Kasumi-1 (cell line): ENCODE measurements at places on chromosomes 2 and 18.

GRCh38 chr2:54012538-54013141 lies 41.8 kb upstream of the PSME4 start:
- DNase-seq = no peak

- DNase-seq = no peak
Observed at GRCh38 chr18:59005262-59005661, 134.4 kb upstream of the SEC11C start.

- DNase-seq = peak; percentile 83
Observed at GRCh38 chr18:31685097-31686082, 1.0 kb upstream of the B4GALT6 start.

DNA sequence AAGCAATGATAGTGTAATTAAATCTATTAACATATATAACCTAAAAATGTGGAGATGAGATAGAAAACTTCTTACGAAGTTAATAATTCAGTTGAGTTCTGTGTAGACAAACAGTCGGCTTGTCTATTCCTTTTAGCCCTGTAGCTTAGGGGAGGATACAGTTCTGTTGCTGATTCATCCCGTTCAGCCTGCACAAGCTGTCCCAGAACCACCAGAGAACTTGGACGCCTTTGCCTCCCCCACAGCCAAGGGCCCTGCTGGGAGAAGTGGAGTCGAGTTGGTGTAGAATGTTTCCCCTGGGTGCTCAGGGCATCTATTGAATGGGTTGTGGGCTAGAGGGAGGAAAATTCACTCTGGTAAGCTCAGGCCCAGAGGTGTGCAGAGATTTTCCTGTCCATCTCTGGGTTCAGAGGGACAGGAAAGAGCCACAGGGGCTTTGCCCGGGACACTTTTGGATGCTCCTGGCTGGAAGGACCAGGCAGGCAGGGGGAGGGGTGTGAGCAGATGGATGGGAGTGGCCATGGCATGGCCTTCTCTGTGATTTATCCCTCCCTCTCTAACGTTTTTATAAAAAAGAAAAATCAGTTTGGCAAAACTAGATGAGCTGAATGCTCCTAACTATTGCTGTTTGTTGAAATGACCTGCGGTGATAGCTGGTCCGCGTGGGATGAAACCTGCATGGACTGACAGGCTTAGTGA lies 42.8 kb upstream of the GALR1 start:
- no peak for DNase-seq

DNA sequence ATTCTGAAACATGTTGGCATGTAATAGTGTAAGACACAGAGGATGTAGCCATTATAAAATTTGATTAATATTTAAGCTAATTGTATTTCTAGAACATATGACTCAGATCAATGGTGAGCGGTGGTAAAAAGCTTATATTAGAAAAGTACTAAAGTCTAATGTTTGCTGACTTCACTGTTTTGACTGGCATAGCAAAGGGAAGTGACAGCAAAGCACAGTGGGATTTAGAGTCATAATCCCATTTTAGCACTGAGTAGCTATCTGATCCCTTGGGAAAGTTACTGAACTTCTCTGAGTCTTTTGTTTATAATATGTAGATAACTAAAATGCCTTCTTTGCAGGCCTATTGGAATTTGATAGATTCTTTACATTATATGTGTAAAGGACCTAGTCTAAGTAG lies 60.4 kb downstream of the KIAA1328 start:
- no peak for DNase-seq

DNA sequence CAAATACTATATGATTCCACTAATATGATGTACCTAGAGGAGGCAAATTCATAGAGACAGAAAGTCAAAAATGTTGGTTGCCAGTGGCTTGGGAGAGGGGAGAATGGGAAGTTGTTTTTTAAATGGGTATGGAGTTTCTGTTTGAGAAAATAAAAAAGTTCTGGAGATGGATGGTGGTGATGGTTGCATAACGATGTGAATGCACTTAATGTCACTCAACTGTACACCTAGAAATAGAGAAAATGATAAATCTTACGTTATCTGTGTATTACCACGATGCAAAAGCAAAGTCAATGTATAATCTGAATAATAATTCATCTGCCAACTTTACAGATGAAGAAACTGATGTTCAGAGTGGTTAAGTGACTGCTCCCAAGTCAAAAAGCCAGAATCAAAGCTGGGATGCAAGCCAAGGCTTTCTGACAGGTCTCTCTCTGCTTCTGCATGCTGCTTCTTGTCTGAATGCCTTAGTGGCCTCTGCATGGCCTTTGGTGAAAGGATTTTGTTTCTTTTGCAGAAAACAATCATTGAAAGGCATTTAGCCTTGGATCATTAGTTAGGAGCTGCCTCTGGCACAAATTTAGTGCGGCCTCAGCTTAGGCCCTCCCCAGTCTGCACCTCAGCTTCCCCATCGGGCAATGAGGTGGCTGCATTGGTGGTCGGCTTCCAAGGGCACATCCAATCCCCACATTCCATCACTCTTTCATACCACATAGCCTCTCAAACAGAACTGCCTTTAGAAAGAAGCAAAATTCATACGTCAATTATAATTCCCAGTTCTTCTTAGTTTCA lies 46.5 kb upstream of the MYCN start:
- DNase-seq = no peak

DNA sequence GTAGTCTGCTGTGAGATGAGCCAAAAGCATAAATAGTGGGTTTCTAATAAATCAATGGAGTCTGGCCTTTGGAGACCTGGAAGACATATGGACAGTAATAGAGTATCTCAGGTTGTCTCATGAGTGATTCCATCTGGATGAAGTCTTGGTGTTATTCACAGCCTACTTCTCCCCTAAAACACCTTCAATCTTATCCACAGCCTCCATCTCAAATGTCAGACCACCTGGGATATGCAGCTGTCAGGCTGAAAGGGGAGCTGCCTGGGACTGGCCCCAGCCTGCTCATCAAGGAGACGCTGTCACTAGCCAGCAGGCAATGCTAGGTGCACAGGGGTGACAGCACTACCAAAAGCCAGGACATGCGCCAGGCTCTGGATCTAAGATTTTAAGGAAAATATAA lies 684.0 kb upstream of the ZEB2 start:
- DNase-seq = no peak

- no peak for DNase-seq
Observed at GRCh38 chr2:215745331-215745730, 268.0 kb downstream of the MREG start.

GRCh38 chr18:30971338-30971956 lies 71.1 kb downstream of the DSC3 start:
- DNase-seq = peak; percentile 54

- DNase-seq = peak; percentile 96
Observed at GRCh38 chr2:113173542-113174375, at the start of gene PSD4. Gene PSD4, plus strand, starts transcription at chr2:113173971. Its CDS starts 8,486 bp downstream, at chr2:113182457.

DNA sequence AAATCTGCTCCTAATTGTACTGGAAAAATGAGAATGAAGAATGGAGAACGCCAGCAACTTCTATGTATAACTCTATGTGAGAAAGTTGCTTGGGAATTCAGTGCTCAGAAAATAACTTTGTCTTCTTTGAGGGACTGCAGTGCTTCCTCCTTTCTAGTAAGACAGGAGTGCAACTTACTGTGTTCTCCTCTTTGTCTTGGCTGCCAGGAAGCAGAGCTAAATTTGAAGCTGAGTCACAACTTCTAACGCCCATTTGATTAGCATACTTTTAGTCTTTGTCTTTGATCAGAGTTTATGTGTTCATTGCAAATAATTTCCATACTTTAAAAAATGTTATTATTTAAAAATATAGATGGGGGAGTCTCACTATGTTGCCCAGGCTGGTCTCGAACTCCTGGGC lies 6.6 kb downstream of the ARHGAP25 start:
- DNase-seq = peak; percentile 85

DNA sequence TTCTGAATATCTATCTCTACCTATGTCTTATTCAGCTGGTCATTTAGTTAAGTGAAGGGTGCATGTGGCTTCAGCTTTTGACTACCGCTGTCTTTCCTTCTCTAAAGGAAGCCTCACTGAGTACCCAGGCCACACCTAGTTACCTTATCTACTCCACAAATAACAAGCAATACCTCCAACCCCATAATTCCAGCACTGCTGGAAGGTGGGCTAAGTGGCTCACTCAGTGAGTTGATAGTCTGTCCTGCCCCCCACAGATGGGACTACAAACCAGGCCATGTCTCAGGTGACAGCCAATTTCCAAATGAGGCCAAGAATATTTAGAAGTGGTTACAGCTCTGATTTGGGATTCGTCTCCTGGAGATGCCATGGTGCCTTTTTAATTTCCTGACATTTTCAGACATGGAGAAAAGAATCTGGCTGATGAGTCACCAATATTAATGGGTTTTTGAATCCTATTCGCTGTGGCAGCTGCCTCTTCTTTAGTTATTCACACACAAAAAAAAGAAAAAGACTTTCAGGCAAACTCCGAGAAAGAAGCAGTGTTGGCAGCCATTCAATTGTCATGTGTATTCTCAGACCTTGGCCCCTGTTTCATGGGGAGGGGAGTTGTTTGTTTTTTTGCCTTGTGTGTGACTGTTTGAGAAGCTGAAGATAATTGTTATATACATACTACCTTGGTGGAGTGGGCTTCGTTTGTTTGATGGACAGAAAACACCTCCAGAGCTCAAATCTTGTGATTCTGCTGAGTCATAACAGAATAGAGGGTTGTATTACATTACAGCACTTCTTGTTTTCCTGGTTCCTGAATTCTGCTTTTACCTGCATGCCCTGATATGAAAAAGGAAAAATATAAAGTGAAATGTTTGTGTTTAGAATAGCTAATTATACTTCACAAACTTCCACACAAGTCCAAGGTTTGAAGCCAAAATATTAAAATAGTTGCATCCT lies 64.2 kb downstream of the SCG2 start:
- no peak for DNase-seq

GRCh38 chr2:178163395-178163794 lies 30.9 kb upstream of the OSBPL6 start:
- no peak for DNase-seq

DNA sequence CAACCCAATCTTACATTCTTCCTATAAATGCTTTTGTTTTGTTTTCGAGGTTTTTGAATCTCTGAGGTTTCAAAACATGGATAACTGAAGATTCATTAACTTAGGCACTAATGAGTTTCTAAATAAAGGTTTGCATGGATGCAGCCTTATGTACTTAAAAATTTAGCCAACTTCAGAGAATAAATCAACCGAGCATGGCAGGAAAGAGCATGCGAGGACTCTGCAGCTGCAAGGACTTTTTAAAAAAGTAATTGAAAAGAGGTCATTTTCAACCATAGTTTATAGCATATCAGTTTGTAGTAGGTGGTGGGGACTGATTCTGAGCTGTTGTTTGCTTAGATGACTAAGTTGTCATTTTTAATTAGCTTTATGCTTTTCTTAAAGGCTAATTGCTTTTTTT lies 567.0 kb upstream of the ZEB2 start:
- DNase-seq = no peak

- DNase-seq = no peak
Observed at GRCh38 chr2:28338831-28339321, 53.8 kb upstream of the FOSL2 start.

DNA sequence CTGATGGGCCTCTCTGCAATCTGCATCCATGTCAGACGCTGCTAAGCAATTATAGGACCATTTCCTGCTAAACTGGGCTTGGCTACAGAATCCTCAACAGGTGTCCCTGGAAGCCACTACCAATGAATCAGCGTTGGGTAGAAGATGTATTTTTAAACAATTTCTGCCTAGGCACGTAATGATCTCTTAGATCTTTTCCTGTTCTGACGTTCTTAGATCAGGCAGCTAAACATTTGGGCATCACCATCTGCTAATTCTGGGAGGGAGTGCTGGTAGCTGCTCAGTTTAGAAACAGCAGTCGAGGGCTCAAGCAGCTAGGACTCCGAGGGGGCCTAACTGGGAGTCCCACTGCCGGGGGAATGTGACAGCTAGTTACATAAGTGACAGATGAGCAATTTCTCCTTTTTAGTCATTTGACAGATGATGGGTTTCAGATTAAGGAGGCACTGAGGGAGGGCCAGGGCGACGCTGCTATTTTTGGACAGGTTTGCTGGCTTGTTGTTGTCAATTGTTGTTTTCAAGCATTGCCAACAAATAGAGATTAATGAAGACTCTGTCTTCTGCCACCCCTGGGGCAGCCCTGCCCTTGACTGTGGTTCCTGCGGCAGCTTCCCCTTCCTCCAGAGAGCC lies 92.7 kb downstream of the MRO start:
- no peak for DNase-seq

- no peak for DNase-seq
Observed at GRCh38 chr2:83650898-83651297, 808.2 kb downstream of the SUCLG1 start.

DNA sequence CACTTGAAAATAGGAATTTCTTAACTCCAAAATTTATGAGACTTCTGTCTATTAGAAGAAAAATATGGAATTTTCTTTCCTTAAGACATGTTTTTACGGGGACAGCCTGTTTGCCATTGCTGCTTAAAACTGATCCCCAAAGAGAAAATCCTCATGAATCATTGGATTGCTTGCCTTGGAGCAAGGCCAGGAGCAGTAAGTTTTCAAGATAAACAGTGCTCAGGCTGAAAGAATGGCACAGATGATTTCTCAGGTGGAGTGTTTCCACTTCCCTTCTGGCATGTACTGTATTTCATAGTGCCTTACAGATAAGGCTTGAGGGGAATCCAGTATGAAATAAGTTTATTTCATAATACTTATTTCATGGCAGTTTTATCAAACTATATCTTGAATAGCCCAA lies 74.3 kb upstream of the MMADHC start:
- no peak for DNase-seq

GRCh38 chr2:226788881-226789490 lies 10.6 kb downstream of the IRS1 start:
- no peak for DNase-seq

DNA sequence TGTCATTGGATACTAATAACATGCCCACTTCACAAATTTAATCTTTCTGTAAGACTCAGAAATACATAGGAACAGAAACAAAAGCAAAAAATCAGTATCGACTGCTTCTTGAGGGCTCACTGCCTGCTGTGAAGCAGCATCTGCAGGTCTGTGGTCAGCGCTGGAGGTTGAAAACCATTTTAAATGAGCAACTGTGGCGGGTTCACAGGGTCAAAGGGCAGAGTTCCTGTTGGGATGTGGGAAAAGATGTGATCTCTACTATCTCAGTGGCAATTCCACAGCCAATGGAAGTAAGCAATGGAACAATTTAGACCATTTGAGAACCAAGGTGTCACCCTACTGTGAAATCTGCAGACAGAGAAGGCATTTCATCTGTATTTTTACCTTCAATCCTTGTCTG lies 468.3 kb downstream of the PARD3B start:
- DNase-seq = no peak
